Suppressor macrophage (primary cell): ENCODE measurements at places on chromosomes 13 and 19.

DNA sequence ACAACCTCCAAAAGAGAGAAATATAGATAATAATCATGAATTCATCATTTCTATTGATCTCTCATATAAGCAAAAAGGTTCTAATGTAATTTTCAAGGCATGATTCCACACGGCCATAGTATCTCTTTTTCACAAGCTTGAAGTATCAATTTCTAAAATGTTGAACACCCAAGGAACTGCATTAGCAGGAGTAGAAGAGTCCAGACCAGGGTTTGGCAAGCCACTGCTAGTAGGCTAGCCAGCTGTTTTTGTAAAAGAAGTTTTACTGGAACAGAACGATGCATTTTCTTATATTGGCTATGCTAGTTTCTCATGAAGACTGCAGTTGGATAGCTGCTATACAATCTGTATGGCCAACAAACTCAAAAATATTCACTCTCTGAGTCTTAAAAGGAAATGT lies 481.5 kb upstream of the MIR17HG start:
- no peak for DNase-seq

DNA sequence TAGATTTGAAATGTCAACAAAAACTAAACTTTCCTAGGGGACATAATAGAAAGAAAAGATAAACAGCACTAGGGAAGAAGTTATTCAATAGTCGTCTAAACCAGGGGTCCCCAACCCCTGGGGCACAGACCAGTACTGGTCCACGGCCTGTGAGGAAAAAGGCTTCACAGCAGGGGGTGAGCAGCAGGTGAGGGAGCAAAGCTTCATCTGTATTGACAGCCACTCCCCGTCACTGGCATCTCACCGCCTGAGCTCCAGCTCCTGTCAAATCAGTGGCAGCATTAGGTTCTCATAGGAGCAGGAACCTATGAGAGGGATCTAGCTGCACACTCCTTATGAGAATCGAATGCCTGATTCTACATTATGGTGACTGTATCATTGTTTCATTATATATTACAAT lies 382.7 kb downstream of the MYO16 start:
- DNase-seq, result no peak

DNA sequence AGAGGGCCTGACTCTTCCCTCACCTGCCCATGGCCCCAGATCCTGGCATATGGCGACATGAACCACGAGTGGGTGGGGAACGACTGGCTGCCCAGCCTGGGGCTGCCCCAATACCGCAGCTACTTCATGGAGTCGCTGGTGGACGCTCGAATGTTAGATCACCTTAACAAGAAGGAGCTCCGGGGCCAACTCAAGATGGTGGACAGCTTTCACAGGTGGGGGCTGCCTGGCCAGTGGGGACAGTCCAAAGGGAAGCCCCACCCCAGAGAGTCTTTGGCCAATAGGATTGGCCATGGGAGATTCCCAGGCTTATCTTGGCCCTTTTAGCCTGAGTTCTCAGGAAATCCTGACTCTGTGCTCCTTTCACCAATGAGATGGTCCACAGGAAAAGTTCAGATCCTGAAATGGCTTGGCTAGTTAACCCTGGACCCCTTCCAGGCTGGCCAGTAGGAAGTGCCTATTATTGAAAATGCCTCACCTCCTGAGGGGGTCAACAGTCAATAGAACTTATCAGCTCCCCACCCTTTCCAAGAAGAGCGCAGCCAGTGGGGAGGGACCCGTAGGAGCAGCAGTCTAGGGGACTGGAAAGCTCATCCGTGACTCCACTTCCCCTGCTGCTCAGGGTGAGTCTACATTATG lies 7.0 kb downstream of the HRC start:
- no peak for DNase-seq

GRCh38 chr19:12111943-12112637 lies 28.1 kb downstream of the ZNF20 start:
- no peak for DNase-seq

DNA sequence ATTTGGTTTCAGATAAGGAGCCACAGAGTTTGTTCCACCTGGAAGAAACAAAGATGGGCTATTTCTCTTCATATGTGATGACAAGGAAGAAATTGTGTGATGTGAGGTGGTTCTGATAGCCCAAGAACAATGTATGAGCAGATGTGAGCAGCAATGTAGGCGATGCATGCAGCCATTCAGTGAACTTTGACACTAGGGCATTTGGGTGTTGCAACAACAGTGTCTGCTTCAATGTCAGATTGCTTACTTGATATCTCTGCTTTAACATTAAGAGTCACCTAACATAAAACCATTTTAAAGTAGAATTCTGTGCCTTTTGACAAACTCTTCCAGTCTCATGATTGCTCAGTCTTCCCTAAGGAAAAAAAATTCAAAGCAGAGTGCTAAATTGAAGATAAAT lies 865.4 kb downstream of the SLITRK6 start:
- DNase-seq, result no peak
